ENCODE measurements at places on chromosomes 4 and X.

- DNase-seq = no peak
Measured at GRCh38 chr4:151199319-151200190, 77.4 kb upstream of the PRSS48 start.

- no peak for DNase-seq
Measured at GRCh38 chrX:55695227-55696018, 22.1 kb upstream of the RRAGB start.

GRCh38 chr4:40956721-40957255, 207.0 kb downstream of the NSUN7 start:
- DNase-seq = no peak

DNA sequence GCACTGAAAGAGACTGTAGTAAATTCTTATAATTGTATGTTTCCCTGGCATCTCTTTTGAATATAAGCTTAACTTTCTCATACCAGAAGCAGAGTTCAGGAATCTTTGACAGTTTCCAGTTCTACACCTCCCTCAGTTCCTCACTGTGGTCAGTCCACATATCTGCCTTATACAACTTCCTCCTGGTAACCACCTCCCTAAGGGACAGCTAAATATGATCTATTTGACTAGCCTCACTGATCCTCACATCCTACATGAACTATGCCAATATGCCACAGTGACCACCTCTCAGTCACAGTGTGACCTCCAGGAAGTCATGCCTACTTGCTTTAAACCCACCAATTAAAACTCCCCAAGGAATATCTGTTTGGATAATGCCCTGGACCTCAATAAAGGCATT, 51.6 kb upstream of the HDAC8 start:
- DNase-seq = no peak

DNA sequence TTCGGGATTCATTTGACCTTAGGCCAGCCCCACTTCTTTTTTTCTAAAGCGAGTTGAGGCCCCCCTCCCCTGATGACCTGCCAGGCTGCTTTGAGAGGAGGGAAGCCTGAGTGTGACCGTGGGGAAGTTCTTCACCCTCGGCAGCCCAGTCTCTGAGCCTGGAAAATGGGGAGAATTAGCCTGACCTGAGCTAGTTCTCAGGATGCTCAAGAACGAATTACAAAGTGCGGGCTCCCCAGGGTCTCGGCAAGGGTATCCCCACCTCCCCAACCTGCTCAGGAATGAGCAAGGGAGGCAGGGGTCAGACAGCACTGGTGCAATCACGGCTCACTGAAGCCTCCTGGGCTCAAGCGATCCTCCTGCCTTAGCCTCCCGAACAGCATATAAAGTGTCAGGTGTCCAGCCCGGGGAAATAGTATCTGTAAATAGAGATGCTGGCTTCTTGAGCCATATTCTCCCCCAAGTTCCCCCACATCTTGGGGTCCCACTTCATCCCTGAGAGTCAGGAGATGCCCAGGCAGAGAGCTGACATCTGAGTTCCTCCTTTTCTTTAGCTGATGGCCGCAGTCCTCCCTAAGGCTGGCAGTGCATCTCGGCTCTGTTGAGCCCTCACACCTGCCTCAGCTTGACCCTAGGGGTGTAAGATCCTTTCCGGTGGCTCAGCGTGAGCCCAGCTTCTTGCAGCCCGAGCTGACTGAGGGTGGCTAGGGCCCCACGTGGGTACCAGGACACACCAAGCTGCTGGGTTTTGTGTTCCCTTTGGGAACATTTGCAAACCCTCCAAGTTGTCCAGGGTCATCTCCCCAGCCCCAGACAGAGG, 1.6 kb downstream of the DUSP9 start:
- DNase-seq = peak; percentile 6

- no peak for DNase-seq
Measured at GRCh38 chrX:46029777-46030176, 515.4 kb downstream of the ZNF674 start.

- DNase-seq = no peak
Measured at GRCh38 chr4:175431694-175432093, 380.4 kb downstream of the GPM6A start.

GRCh38 chrX:44223150-44223549, 120.3 kb downstream of the EFHC2 start:
- DNase-seq = no peak

DNA sequence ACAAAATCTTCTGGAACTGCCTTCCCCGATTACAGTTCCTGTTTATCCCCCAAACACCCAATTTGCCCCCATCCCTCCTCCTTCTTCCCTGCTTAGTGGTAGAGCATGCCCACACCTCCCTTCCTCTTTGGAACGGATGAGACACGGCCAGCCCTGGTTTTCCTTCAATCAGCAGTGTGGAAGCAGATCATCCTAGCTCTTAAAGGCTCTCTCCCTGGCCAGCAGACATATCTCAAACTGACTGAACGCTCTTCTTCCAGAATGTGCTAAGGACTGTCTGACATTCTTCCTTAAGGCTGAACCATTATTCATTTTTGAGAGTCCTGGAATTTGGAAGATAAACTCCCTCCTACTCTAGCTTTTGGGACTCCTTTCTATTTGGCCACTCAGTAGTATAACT, 161.1 kb downstream of the TRIML1 start:
- DNase-seq = no peak

DNA sequence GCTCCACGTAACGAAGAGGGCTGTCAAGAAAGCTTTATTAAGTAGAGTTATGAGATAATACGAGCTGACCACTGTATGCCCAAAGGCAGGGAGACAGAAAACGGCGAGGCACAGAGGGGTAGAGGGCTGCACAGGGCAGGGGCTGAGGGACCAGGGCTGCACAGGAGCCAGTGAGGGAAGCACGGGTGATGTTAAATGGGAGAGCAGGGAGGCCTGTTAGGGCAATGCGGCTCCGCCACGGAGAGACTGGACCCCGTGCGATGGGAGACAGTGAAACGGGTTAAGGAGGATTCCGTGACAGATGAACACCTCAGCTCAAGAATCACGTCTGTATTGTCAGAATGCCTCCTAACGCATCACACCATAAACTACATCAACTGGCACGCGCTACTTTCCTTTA, 25.1 kb downstream of the FAT1 start:
- no peak for DNase-seq

Measured in CD4-positive, alpha-beta T cell treated with Interleukin-15 for 1 hour (primary cell).